ENCODE measurements at places on chromosomes 3 and 15.

DNA sequence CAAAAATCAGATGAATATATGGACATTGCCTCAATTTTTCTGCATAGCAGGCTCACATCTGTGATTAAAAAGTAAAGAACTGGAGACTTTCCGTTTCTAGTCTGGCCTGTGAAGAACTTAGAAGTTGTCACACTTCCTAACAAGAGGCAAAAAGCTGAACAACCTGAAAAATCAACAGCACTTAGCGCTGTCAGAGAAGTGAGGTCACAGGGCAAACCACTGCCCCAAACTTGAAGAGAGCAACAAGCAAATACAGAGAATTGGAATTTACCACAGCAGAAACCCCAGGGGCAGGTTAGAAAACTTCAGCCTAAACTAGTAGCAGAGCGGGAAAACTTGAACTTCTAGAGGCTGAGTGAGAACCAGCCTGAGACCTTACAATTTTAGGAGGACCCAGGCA lies 38.9 kb downstream of the CCDC54 start:
- peak; percentile 39 for DNase-seq

GRCh38 chr3:149142682-149143081 lies 13.2 kb downstream of the HPS3 start:
- no peak for DNase-seq

- DNase-seq: no peak
These were observed 89.6 kb downstream of the GAP43 start for GRCh38 chr3:115712871-115713270.

DNA sequence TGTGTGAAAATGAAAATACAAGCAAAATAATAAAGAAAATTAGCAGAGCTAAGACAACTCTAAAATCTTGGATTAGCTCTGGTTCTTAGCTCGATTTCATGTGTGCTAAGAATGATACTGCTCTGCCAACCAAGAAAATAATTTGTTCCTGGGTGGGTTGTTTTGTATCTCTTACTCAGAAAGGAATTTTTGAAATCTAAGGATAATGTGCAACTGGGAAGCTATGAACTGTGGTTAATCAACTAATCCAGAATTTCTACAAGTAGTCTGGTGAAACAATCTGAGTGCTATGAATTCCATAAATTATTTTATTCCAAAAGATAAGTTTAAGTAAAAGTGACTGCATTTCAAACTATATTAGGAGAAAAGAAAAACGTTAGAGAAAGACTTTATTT lies 92.0 kb downstream of the TFDP2 start:
- DNase-seq: peak; percentile 27

GRCh38 chr3:49727154-49727923 lies 3.6 kb upstream of the GMPPB start:
- DNase-seq: no peak

GRCh38 chr3:73365756-73366397 lies 258.9 kb downstream of the PDZRN3 start:
- DNase-seq: peak; percentile 12

GRCh38 chr3:48064292-48064829 lies 48.1 kb upstream of the MAP4 start:
- no peak for DNase-seq

- peak; percentile 100 for DNase-seq
These were observed 24.7 kb downstream of the LOXL1 start for GRCh38 chr15:73950831-73951561.

DNA sequence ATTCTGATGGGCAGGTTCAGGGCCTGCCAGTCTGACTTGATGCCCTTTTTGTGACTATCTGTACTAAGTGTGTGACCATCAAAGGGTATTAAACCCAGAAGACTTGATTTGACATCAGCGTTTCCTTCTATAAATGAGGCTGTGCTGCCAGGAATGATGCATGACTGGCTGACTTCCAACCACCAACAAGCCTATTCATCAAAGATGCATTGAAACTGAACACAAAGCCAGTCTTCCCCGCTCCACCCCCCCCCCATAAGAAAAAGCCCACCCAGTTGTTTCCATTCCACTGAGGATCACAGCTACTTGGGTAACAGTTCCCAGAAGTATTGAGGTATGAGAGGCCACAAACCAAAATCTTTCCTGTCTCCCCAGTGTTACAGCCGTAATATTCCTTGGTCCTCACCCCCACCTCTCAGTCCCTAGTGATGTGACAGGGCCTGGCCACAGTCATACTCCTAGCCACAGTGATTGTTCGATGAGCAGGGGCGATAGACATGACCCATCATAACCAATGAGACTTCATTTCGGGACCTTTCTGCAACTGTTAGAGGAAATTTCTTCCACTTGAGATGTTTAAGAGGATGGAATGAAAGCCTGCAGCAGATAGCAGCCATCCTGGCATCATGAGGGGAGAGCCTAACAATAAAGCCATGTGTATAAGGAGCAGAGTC lies 22.6 kb downstream of the SH3BP5 start:
- DNase-seq: no peak

DNA sequence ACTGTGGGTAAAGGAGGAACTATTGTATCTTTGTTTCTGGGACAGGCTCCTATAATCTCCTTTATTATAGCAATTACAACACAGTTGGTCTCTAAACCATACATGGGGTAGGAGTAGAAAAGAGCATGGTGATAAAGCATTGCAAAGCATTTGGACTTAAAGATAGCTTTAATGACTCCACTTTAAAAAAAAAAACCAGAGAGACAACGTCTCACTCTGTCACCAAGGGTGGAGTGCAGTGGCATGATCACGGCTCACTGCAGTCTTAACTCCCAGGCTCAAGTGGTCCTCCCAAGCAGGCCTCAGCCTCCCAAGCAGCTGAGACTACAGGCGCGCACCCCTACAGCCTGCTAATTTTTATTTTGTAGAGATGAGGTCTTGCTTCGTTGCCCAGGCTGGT lies 68.2 kb downstream of the DENND4A start:
- no peak for DNase-seq

GRCh38 chr3:111861391-111861790 lies 2.3 kb downstream of the PHLDB2 start:
- DNase-seq: peak; percentile 65

- peak; percentile 67 for DNase-seq
These were observed 75.7 kb upstream of the KLHL25 start for GRCh38 chr15:85870216-85871014.

- no peak for DNase-seq
These were observed 11.7 kb upstream of the TCF12 start for GRCh38 chr15:56906766-56907165.

GRCh38 chr3:64880916-64881315 lies 193.1 kb upstream of the ADAMTS9 start:
- DNase-seq: no peak

GRCh38 chr15:70217226-70218160 lies 119.8 kb upstream of the TLE3 start:
- DNase-seq: no peak

DNA sequence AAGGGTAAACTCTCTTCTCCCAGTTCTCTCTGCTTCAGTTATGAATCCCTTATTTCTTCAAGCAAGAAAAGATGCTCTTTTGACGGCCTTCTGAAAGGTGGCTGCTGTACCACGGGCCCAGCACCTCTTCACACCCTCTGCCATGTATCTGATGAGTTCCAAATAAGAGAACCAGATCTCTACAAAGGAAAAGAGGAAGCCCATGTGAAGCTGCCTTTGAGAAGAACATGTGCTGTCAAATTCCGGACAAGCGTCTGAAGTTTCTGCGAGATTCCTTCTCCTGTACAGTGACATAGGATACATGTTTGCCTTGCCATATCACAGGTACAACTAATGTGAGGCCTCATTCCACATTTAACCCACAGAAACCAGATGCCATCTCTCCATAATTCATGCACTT lies 59.2 kb downstream of the SH3BP5 start:
- no peak for DNase-seq

DNA sequence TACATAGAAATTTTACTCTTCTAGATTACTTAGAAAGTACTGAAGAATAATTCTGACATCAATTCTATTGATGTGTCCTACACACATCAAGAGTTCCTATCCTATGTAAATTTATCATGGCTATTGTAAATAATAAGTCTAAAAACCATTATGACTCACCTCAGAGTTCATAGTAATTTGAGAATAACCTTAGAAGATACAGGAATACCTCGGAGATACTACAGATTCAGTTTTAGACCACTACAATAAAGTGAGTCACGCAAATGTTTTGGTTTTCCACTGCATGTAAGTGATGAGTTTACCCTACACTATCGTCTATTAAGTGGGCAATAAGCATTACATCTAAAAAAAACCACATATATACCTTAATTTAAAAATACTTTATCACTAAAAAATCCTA lies 74.8 kb downstream of the NR1I2 start:
- no peak for DNase-seq

GRCh38 chr3:11691767-11692531 lies 48.2 kb upstream of the VGLL4 start:
- DNase-seq: no peak

DNA sequence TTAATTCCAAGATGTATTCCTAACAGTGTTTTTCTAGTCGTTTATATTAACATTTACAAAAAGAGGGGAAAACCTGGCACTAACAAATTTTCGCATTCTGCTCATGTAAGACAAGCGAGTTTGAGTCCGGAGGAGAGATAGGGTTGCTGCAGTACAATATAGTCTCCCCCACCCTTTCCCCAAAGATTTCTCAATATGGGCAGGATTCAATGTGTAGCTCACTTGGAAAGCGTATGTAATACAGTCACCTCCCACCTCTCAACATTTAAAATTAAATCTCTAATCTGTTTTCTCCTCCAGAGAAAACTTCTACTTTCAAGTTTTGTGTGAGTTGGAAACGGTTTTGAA lies 57.9 kb downstream of the CMSS1 start:
- peak; percentile 35 for DNase-seq

- peak; percentile 81 for DNase-seq
These were observed 235.7 kb downstream of the SATB1 start for GRCh38 chr3:18189282-18190050.

DNA sequence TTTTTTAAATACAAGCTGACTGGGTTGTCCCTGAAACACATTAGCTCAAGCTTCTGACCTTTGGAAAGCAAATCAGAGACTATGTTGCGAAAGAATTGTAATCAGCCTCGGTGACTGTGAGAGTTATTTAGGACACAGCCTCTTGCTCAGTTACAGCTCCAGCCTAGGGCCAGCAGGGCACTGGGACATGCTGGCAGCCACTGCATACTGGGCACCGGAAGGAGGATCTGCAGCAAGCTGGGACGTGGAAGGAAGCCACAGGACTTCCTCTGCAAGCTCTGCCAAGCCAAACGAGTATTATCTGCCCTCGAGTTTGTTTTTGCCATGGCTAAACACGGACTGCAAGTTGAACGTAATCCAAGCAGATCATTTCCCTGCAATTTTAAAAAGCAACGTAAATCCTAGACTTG lies 24.4 kb upstream of the COPG1 start:
- peak; percentile 88 for DNase-seq

GRCh38 chr3:123281929-123282328 lies 80.2 kb downstream of the SEC22A start:
- no peak for DNase-seq

DNA sequence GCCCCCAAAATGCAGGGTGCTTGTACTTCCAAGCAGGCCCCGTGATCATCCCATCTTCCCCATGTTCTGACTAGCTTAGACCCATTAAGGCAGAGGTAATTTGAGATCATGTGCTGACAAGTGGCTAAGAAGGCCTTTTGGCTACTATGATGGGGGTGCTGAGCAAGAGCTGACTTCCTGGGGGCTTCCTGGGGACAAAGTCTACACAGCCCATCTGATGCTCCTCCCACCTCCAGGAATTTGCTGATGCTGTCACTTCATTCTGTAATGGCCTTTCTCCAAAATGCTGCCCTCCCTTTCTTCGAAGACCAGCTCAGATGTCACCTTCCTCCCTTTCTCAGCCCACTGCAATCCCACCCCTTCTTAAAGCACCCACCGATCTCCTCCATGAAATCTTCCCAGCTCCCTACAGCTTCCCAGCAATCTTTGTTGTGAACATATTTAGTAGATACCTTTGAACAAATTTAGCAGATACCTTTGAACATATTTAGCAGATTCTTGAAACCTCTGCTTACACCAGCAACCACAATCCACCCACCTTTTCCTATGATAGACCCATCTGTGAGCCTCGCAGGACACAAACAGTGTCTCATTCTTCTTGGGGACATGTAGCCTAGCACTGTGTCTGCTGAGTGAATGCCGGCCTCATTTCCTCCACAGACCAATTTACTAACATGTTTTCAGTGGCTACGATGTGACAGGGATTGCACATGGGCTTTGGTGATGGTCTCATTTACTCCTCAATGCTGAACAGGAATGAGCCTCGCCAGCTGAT lies 223.3 kb downstream of the EPHB1 start:
- DNase-seq: no peak

GRCh38 chr3:18772699-18773305 lies 347.7 kb upstream of the SATB1 start:
- DNase-seq: no peak

DNA sequence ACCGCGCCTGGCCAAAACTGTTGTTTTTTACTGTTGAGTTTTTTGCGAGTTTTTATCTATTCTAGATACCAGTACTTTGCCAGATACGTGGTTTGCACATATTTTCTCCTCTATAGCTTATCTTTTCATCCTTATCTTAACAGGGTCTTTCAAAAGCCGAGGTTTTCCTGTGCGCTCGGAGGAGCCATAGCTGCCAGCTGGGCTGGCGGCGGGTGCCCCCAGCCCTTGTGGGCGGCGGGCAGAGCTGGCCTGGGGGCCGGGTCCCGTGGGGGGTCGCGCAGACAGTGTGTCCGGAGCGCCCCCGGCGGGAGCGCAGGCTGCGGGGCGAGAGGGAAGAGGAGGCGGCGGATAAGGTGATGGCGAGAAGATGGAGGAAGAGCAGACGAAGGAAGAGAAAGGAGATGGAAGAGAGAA lies 11.1 kb upstream of the EIF4A2 start:
- no peak for DNase-seq

DNA sequence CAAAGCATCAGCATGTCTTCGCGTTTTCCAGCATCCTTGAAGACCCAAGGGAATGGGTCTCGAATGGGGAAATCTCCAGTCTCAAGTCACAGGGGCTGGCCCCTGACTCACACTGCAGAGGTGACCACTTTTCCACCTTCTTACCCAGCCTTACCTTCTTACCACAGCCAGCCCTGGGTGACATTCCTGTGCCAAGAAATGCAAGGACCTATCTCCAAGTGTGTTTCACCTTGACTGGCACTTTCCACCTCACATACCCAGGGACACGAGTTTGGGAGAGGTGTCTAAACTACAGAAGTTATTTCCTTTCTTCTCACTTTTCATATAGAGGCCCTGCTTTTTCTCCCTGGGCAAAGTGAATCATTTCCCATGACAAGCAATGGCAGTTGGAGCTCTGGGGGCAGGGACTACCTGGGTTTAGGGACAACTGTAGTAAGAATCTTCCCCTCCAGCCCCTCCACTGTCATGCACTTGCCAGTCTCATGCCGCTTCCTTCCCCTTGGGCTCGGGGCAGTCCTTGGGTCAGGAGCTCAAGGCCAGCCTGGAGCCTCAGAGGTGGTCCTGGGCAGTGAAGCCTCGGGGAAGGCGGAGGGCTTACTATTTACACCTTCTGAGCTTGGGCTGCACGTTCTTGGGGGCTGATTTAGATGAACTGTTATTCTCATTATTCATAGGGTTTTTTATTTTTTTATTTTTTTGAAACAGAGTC lies 16.8 kb downstream of the PAQR5 start:
- no peak for DNase-seq

- no peak for DNase-seq
These were observed 63.7 kb downstream of the SPRED1 start for GRCh38 chr15:38316311-38316710.
